ENCODE measurements at places on chromosomes 3 and 15.

- no peak for DNase-seq
Measured at GRCh38 chr3:89303701-89304100, 196.3 kb downstream of the EPHA3 start.

DNA sequence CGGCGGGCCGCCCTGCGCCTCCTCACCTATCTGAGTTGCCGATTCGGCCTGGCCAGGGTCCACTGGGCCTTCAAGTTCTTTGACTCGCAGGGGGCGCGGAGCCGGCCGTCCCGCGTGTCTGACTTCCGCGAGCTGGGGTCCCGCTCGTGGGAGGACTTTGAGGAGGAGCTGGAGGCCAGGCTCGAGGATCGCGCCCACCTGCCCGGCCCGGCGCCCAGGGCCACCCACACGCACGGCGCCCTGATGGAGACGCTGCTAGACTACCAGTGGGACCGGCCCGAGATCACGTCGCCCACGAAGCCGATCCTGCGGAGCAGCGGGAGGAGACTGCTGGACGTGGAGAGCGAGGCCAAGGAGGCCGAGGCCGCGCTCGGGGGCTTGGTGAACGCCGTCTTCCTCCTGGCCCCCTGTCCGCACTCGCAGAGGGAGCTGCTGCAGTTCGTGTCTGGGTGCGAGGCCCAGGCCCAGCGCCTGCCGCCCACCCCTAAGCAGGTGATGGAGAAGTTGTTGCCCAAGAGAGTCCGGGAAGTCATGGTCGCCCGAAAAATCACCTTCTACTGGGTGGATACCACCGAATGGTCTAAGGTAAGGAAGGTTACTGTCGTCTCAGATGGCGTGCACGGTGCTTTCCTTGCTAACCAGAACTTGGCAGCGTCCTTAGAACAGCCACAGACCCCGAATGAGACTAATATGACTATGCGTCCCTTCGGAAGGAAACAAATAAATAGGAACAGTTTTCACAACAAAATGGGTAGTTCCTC, 567 bp downstream of the TICRR start:
- DNase-seq: no peak

DNA sequence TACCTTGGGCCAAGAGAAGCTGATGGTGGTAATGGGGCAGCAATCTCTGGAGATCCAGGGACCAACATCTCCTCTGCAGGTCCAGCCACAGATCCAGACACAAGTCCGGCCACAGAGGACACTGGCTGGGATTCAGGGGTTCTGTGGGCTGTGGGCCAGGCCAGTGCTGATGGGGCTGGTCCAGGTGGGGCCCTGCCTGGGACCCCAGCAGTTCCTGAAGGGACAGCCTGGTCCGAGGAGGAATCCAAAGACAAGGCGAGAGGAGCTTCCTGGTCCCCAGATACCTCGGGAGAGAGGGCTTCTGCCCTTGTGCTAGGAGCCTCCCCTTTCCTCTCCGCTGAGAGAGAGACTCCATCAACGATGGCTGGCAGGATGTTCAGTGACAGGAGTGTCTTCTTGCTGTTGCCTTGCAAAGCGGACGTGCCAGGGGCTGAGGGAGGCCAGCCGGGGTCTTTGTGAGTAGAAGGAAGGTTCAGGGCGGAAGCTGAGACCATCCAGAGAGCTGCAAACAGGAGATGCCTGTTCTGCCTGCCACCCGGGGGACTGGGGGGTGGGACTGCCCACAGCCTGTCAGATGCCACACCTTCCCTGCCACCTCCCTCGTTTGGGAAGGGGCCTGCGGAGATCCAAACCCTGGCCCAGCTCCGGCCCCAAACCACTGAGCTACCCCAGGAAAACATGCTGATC, 24.5 kb upstream of the GOLGA6C start:
- DNase-seq: no peak

GRCh38 chr3:46400846-46401245, 6.0 kb downstream of the CCR5AS start:
- DNase-seq: no peak

DNA sequence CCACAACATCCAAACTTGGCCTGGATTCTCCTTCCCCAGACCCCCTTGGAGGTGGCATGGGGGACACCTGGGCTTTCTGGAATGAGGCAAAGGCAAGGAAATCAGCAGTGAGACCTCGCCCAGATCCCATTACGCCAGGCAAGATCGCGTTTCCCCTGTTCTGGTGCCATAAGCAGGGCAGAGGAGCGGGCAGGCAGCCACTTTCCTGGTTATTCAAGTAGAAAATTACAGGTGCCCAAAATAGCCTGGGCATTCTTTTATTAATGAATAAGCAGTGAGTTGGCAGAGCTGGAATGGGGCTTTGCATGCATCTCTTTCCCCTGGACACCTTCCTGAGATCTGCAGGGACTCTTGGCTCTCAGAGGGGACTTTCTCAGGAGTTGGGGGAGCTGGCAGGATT, 31.5 kb upstream of the FAM107A start:
- no peak for DNase-seq

GRCh38 chr3:10383850-10384248, 62.9 kb upstream of the SEC13 start:
- no peak for DNase-seq

- DNase-seq: no peak
Measured at GRCh38 chr15:101188637-101189408, 63.0 kb downstream of the CHSY1 start.

DNA sequence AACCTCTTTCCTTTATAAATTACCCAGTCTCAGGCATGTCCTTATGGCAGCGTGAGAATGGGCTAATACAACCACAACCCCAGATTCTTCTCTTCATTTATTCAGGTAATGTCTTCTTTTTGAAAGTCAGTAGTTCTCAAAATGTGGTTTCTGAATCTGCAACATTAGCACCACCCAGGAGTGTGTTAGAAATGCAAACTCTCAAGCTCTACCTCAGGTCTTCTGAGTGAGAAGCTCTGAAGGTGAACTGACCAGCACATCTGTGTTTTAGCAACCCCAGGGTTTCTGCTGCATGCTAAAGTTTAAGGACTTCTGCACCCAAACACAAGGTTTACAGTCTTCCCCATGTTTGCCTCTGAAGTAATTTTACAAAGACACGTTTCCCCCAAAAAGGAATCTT, 22.3 kb upstream of the TRIM59 start:
- no peak for DNase-seq

DNA sequence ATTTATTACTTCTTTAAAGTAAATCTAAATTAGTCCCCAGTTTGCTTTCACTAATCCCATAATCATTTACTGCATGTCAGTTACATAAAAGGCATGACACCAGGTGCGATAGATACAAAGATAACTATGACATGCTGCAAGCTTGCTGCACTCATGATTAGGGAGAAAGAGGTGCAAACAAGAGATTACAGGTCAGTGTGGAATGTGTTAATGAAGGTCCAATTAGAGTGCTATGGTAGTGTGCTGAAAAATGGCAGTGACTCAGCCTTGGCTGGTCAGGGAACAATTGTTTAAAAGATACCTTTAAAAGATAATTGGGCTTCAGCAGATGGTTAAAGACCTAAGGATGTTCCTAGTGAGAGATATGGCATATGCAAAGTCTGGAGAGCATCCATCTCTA, 352.6 kb upstream of the TGFBR2 start:
- no peak for DNase-seq

DNA sequence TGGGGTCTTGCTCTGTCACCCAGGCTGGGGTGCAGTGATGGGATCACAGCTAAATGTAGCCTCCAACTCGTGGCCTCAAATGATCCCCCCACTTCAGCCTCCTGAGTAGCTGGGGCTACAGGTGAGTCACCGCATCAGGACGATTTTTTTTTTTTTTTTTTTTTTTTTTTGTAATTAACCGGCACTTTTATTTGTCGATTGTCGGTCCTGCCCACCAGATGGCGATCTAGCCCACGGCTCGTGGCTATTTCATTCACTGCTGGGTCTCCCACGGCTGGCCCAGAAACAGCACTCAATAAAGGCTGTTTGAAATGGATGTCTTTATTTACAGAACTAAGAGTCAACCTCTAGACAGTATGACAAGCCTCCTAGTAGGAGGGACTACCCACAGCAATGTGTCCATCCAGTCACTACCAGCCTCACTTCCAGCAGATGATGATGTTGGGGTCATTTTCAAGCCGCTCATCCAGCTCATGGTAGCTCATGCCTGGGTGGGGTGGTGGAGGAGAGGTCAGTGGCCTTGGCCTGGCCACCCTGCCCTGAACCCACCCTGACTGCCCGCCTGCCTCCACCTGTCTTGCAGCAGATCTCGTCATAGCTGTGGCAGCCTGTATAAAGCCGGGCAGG, 1.8 kb upstream of the ZMYND10 start:
- DNase-seq: peak; percentile 60

- no peak for DNase-seq
Measured at GRCh38 chr15:62722237-62722636, 320.3 kb upstream of the TPM1 start.

DNA sequence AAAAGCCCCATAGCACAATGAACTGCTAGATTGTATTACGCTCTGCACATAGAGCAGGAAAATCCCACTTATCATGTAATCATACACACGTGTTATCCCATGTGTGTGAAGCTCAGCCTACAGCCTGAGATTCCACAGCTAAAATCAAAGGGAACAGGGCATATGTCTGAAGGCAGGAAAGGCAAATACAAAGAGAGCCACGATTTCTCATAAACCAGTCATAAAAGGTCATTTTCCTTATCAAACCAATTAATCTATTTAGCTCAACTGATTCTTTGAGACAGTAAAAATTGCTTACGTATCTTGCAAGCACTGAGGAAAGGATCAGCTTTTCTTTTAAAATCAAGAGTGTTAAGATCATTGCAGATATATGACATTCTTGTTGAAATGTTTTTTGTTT, 199.5 kb upstream of the TBL1XR1 start:
- no peak for DNase-seq

DNA sequence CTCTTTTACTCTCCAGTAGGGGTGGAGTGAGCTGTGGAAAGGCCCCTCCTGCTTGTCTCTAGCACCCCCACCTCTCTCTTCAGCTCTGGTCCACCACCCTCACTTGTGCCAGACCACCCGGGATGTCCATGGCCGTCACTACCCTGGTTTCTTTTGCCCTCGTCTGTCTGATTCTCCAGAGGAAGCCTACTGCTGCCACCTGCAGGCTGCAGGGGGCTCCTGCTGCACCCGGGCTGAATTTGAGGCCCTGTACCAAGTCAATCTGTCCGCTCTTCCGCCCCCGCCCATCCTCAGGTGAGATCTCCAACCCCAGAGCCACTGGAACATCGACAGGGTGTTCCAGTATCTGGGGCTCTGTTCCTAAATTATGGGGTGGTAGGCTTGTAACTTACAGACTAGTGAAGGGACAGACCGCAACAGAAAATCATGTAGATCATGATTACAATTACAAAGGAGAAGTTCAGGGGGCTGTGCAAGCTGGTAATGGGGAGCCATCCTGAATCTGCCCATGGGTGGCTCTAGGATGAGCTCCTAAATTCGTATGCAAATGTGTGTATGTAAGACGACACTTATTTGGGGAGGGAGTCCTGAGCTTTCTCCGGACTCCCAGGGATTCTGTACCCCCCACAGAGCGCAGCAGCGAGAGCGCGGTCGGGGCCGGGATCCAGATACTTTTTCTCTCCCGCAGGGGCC, 683 bp upstream of the UNC45A start:
- peak; percentile 67 for DNase-seq

DNA sequence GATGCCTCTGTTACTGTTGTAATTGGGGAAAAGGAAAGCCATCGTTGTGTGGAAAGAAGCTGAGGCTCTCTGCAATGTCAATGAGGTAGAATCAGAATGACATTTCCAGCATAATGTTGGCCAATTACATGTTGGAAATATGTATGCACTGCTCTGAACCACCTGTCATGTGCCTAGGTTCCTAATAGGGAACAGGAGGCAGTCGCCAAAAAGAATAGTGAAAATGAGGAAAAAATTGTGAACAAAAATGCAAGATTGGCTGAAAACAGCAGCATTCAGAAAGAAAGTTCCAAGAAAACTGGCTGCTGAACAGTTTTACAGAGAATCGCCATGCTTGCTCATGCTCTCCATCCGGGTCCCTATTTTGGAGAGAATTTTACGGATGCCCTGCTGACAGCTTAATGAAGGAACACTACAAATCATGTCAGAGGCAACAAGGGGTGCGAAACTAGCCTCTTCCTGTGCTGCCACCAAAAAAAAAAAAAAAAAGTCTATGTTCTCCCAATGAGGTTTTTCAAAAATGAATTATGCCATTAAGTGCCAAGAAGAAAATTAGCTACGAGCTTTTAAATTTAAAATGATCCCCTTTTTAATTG, 305.9 kb upstream of the ARRDC4 start:
- no peak for DNase-seq

DNA sequence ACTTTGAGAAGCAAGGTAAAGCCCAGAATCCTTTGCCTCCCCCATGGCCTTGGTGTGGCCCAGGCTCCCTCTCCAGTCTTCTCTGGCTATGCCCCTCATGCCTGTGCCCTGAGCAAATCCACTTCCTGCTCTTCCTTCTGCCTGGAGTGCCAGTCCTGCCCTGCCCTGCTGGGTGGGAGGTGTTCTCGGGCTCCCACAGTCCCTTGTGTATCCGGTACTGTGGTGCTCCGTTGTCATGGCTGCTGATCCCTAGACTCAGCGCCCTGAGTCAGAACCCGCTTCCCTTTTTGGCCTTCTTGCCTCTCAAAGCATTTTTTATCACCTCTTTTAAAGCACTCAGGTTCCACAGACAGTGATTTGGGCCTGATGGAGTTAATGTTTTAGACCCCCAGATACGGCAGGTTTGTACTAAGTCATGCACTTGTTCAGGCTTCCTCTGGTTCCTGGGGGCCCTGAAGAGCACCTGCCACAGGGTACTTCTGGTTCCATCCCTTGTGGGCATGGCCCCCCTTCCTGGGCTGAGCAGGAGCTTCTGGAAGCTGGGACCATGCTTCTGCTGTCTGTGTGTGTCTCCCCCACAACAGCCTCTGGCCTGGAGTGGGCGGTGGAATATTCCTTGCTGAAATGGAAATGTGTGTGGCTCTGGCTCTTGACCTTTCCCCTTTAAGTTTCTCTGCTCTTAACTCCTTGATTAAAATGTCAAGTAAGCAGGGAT, 29.6 kb upstream of the ADAMTS7 start:
- DNase-seq: no peak

DNA sequence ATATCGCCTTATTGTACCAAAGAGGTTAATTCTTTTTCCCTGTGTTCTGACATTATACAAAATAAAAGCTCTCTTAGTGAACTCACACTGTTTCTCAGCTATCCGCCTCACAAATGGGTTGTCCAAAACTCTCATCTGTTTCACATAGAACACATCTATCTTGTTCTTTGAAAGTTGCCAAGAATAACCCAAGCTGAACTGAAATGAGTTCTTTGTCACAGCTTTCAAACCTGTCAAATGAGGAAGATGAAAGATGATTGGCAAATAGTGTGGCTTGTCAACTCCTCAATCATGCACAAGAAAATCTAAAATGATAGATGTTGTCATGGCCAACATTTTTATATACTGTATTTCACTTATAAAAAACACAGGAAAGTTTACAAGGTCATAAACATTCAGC, 168.1 kb upstream of the OSTN start:
- no peak for DNase-seq

- no peak for DNase-seq
Measured at GRCh38 chr3:13536432-13536831, 12.5 kb upstream of the FBLN2 start.

GRCh38 chr3:58177747-58178527, 32.8 kb downstream of the DNASE1L3 start:
- DNase-seq: peak; percentile 68

GRCh38 chr3:140078940-140079339, 144.0 kb downstream of the CLSTN2 start:
- DNase-seq: no peak

Measured in stimulated activated CD8-positive, alpha-beta memory T cell treated with anti-CD3 and anti-CD28 coated beads, Interleukin-15, amount 100 ng/mL, for 4 hours (primary cell).